ENCODE measurements at places on chromosomes 2 and 18. TPM values are rescaled to one million over a fixed set of nuclear protein-coding genes. Genes with fewer than 3 reads are reported as not detected.

Gene UGP2
- 90.7 TPM for total RNA-seq

- no peaks in the 10 kb centered on the region for H3K36me3 ChIP-seq
- no peak overlapping the region for H3K4me3 ChIP-seq
- no peaks in the 10 kb centered on the region for H3K4me1 ChIP-seq
- H3K27me3 ChIP-seq: no peaks in the 10 kb centered on the region
Measured at GRCh38 chr2:1641523-1641922, 102.8 kb downstream of the PXDN start.

Gene GPR35
- 7.9 TPM for total RNA-seq

DNA sequence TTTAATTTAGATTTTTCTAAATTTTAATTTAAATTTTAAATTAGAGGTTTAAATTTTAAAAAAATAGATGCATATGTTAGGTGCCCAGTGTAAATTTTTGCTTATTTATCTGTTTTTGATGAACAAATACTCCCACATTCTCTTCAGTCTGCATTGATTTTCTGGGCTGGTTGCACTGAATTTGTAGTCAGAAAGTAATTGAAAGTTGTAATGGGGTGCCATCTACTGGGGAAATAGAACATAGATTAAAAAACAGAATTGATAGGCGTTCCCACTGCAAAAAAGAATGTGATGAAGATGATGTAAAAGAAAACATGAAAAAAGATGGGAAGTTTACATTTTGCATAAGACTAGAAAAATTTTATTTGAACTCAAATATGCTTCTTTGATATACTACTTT is 51.7 kb upstream of the CCDC85A start:
- no peak overlapping the region for H3K4me3 ChIP-seq
- no peak for DNase-seq
- no peaks in the 10 kb centered on the region for H3K27me3 ChIP-seq
- no peaks in the 10 kb centered on the region for H3K4me1 ChIP-seq

Gene DSC1
- total RNA-seq: not detected

Gene LRRTM4
- total RNA-seq: 38.4 TPM

DNA sequence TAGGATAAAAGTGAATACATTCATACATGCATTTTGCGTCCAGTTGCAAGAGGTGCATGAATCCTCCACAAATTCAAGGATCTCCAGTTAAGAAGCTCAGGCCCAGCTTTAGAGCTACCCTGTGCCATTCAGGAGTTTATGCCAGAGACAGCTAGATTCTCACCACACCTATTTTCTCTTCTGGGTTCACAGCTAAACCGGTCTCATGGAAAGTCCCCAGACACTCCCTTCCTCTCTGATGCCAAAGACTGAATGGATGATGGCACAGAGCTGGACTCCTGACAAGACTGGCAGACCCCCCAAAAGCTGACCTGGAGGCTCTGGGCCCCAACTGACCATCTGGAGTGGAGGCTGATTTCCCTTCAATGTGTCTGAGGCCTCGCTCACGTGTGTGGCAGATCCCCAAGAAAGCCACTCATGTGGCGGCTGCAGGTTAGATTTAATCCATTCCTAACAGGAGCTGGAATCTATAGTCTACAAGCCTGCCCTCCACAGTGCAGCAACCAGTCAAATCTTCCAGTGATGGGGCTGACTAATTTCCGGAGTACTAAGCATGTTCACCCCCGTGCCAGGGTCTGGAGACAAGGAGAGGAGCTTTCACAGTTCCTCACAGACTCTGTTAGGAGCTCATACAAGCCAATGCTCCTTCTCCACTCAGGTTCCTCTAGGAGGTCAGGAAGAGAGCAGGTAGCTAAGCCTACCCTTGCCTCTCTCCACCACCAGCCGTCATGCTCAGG is 257.1 kb downstream of the BCL11A start:
- no peaks in the 10 kb centered on the region for H3K27me3 ChIP-seq
- H3K27ac ChIP-seq: no peak overlapping the region
- no peak for DNase-seq
- H3K4me3 ChIP-seq: no peak overlapping the region
- H3K36me3 ChIP-seq: no peaks in the 10 kb centered on the region
- H3K4me1 ChIP-seq: no peaks in the 10 kb centered on the region

Gene SAG
- not detected for total RNA-seq

DNA sequence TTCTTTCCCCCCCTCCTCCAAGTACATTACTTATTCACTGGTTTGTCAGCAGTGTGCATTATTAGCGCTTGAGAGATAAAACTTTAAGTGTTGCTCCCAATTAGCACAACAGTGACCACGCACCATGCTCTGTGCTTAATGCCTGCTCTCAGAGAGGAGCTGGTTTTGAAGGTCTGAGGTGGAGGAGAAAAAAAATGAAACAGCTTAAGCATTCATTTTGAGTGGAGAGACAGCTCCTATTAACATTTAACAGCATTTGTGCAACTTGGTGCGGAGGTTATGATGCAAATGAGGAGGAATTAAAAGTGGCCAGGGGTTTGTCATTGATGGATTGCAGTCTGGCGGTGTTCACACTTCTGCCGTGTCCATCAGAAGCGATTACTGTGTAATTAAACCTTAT is 141.8 kb downstream of the FIGN start:
- H3K4me1 ChIP-seq: no peaks in the 10 kb centered on the region
- no peak for DNase-seq
- no peaks in the 10 kb centered on the region for H3K36me3 ChIP-seq
- H3K4me3 ChIP-seq: no peak overlapping the region

DNA sequence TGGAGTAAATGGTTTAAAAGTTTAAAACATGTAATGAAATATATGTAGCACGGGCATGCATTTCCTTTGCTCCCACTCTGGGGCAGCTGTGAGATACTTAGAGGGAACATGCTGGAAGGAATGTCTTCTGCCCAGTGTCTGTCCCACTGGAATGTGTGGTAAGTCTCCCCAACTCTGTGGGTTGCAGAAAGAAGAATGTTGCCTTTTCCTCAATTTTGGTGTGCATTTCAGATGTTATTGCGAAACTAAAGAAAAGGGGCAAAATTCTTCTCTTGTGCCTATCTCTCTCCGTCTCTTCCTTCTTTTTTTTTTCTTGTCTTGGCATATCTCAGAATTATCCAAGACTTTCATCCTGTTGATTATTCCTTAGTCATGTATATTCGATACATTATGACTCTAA is 201.1 kb downstream of the SH3RF3 start:
- no peaks in the 10 kb centered on the region for H3K36me3 ChIP-seq
- no peaks in the 10 kb centered on the region for H3K27me3 ChIP-seq
- no peak overlapping the region for H3K4me3 ChIP-seq
- no peak for DNase-seq

Gene HJURP
- total RNA-seq: 13.0 TPM

Gene C2orf78
- total RNA-seq: not detected

Gene GALR1
- 0.21 TPM for total RNA-seq

DNA sequence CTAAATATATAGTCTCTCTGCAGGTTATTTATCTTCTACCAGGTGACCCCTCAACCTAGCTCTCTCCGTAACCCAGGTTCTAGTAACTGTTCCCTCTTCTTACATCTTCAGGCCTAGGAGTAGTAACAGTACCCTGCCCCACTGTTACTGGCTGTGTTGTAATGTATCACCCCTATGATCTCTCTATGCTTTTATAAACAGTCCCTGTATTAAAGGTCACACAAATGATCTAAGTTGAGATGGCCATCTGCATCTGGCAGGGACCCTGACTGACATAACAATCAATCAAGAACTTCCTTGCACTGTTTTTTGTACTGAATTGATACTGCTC is 219.7 kb upstream of the STK17B start:
- DNase-seq: no peak
- no peak overlapping the region for H3K4me3 ChIP-seq
- H3K4me1 ChIP-seq: no peaks in the 10 kb centered on the region
- H3K27ac ChIP-seq: no peak overlapping the region

- H3K27ac ChIP-seq: no peak overlapping the region
- no peak overlapping the region for H3K4me3 ChIP-seq
- no peaks in the 10 kb centered on the region for H3K36me3 ChIP-seq
- DNase-seq: no peak
Measured at GRCh38 chr2:23489471-23490322, 104.7 kb downstream of the KLHL29 start.
